ENCODE measurements at places on chromosomes 7 and 10. TPM values are rescaled to one million over a fixed set of nuclear protein-coding genes. Genes with fewer than 3 reads are reported as not detected.

The TMEM270 gene
- not detected for total RNA-seq

- H3K4me1 ChIP-seq, result no peaks in the 10 kb centered on the region
- no peak overlapping the region for H3K4me3 ChIP-seq
- H3K27ac ChIP-seq, result peak overlapping the region; percentile 54
- no peaks in the 10 kb centered on the region for H3K27me3 ChIP-seq
Observed at GRCh38 chr10:44697116-44697515, 214.0 kb upstream of the TMEM72 start.

DNA sequence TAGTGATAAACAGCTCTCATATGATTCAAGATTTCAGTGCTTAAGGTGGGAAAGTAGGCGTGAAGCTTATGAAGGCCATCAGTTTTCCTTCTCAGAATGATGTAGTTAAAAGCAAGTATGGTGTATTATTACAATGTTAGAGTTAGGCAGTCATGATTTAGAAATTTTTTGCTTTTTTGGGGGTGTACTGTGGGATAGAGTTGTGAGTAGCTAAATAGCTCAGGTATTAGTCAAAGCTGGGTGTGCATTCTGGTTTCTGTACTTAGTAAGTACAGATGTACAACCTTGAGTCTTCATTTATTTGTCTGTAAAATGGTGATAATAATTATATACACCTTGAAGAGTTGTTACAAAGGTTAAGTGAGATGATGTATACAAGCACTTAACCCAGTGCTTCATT is 52.2 kb downstream of the R3HCC1L start:
- H3K27me3 ChIP-seq, result no peaks in the 10 kb centered on the region
- H3K4me3 ChIP-seq, result no peak overlapping the region
- no peak for DNase-seq
- no peaks in the 10 kb centered on the region for H3K4me1 ChIP-seq
- no peaks in the 10 kb centered on the region for H3K36me3 ChIP-seq
- H3K27ac ChIP-seq, result no peak overlapping the region

GRCh38 chr10:122140941-122141623 is 130.0 kb upstream of the BTBD16 start:
- peaks cover 35% of the 10 kb centered on the region for H3K4me1 ChIP-seq
- H3K4me3 ChIP-seq, result no peak overlapping the region
- no peaks in the 10 kb centered on the region for H3K27me3 ChIP-seq
- H3K27ac ChIP-seq, result peak overlapping the region; percentile 88
- H3K36me3 ChIP-seq, result no peaks in the 10 kb centered on the region
- DNase-seq, result peak; percentile 94
